ENCODE measurements at places on chromosomes 5 and 9. TPM values are rescaled to one million over a fixed set of nuclear protein-coding genes. Genes with fewer than 3 reads are reported as not detected.

The LPCAT1 gene
- total RNA-seq, result 57.8 TPM

DNA sequence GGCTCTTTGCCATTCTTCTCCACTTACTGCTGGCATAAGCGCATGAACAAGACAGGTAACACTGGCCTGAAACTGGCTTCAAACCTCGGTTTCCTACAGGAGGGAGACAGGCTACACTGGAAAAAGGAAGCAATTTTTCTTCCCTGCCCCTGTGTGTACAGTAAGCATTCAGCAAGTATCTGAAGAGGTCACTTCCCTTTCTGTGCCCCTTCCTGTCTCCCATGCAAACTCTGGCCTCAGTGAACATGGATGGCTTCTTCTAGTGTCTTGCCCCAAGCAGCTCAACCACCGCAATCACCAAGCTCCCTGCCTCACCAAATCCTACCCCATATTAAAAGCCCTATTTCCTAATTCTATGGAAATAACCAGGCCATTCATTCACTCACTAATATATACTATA is 42.4 kb downstream of the SERINC5 start:
- no peak overlapping the region for H3K27ac ChIP-seq
- no peaks in the 10 kb centered on the region for H3K36me3 ChIP-seq
- DNase-seq, result no peak
- peaks cover 25% of the 10 kb centered on the region for H3K4me1 ChIP-seq
- no peaks in the 10 kb centered on the region for H3K27me3 ChIP-seq

- no peaks in the 10 kb centered on the region for H3K27me3 ChIP-seq
- no peak for DNase-seq
- no peak overlapping the region for H3K4me3 ChIP-seq
- H3K4me1 ChIP-seq, result no peaks in the 10 kb centered on the region
- no peak overlapping the region for H3K27ac ChIP-seq
- H3K36me3 ChIP-seq, result no peaks in the 10 kb centered on the region
Measured at GRCh38 chr9:72220589-72220988, 71.3 kb downstream of the GDA start.

The PMPCA gene
- 79.2 TPM for total RNA-seq

The TMEM8B gene
- total RNA-seq, result 13.9 TPM

The PCDHA1 gene
- 0.09 TPM for total RNA-seq

GRCh38 chr5:178425621-178426068 is 164.5 kb downstream of the COL23A1 start:
- H3K27ac ChIP-seq, result no peak overlapping the region
- H3K36me3 ChIP-seq, result peaks cover 18% of the 10 kb centered on the region
- no peak overlapping the region for H3K4me3 ChIP-seq
- peaks cover 4% of the 10 kb centered on the region for H3K27me3 ChIP-seq

- H3K27ac ChIP-seq, result no peak overlapping the region
- H3K4me1 ChIP-seq, result no peaks in the 10 kb centered on the region
- no peak for DNase-seq
- no peak overlapping the region for H3K4me3 ChIP-seq
Measured at GRCh38 chr5:29889051-29889450, 1304.4 kb upstream of the CDH6 start.

The SLC6A18 gene
- total RNA-seq, result not detected

The NUTM2F gene
- not detected for total RNA-seq

DNA sequence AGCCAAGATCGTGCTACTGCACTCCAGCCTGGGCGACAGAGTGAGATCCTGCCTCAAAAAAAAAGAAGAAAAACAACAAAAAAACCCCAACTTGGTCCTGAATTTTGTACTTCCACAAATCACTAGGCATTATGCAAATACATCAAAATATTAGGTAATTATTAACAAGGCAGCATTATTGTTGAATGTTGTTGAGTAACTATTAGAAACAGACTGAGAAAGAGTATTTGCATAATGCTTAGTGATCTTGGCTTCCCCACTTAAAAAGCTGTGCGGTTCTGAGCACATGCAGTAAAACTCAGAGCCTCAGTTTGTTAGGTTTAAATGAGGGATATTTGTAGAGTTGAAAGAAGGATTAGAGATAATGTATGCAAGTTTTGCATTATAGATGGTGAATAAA is 64.2 kb downstream of the SCAMP1 start:
- no peak overlapping the region for H3K27ac ChIP-seq
- no peak overlapping the region for H3K4me3 ChIP-seq
- no peak for DNase-seq

- peaks cover 15% of the 10 kb centered on the region for H3K36me3 ChIP-seq
- H3K4me3 ChIP-seq, result peak overlapping the region; percentile 74
- peak; percentile 48 for DNase-seq
- H3K27me3 ChIP-seq, result no peaks in the 10 kb centered on the region
- peaks cover 41% of the 10 kb centered on the region for H3K4me1 ChIP-seq
Measured at GRCh38 chr5:103340717-103341388, 82.3 kb downstream of the MACIR start.

The TAF7 gene
- total RNA-seq, result 72.7 TPM

DNA sequence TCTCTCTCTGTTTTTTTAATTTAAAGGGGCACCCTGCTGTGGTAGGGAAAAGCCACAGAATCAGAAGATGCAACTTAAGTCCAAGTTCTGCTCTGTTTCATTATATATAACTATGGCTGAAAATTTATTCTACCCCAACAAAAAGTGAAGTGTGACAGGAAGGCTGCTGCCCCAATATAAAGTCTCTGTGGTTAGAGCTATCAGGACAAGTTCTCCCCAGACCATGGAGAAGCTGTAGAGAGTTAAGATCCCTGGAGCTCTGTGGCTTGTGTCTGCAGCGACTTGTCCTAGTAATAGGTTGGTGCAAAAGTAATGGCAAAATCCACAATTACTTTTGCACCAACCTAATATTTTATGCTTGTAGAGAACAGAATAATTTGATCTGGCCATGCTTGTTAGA is 250.9 kb downstream of the PSAT1 start:
- DNase-seq, result no peak
- no peak overlapping the region for H3K27ac ChIP-seq
- H3K4me3 ChIP-seq, result no peak overlapping the region
- peaks cover 6% of the 10 kb centered on the region for H3K4me1 ChIP-seq

- 0 out of 2 replicates have a peak, but pooled peaks cover 1% of the 10 kb centered on the region for H3K27me3 ChIP-seq
- H3K27ac ChIP-seq, result 0 out of 2 replicates have a peak overlapping the region, but pooled peaks have one; percentile 1
- H3K4me1 ChIP-seq, result peaks cover 71% of the 10 kb centered on the region
- no peak for DNase-seq
- H3K36me3 ChIP-seq, result no peaks in the 10 kb centered on the region
Measured at GRCh38 chr5:123120197-123120596, 31.2 kb downstream of the PRDM6 start.

DNA sequence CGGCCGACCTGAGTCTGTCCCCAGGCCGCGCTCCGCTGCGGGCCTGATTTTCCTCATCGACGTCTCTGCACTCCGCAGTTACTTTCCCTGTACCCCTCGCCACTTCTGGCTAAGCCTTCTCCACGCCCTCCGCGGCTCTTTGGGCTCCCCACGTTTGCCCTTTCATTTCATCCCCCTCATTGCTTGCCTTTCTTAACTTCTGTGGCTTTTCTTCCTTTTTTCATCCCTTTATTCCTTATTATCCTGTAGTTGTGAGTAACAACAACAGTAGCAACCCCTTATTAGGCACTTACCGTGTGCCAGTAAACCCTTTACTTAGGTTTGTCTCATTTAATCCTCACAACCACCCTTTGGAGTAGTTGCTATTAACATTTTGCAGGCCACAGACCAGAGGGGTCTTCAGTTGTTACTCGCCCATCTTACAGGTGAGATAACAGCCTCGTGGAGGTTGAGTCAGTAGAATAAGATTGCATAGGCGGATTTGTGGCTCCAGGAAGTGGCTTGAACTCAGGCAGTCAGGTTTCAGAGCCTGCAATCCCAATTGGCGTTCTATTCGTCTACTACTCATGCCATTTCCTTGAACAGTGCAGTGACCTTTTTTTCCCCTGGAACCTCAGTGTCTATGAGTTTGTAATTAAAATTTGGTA is 724 bp downstream of the TCERG1 start:
- H3K36me3 ChIP-seq, result peaks cover 10% of the 10 kb centered on the region
- no peaks in the 10 kb centered on the region for H3K27me3 ChIP-seq
- peaks cover 31% of the 10 kb centered on the region for H3K4me1 ChIP-seq
- DNase-seq, result peak; percentile 23
- peak overlapping the region; percentile 99 for H3K27ac ChIP-seq
- H3K4me3 ChIP-seq, result peak overlapping the region; percentile 98

The CDX1 gene
- 0.18 TPM for total RNA-seq

GRCh38 chr5:138597661-138598400 is 22.6 kb upstream of the HSPA9 start:
- peaks cover 34% of the 10 kb centered on the region for H3K27me3 ChIP-seq
- no peak overlapping the region for H3K27ac ChIP-seq
- no peak overlapping the region for H3K4me3 ChIP-seq
- H3K36me3 ChIP-seq, result no peaks in the 10 kb centered on the region
- DNase-seq, result no peak

GRCh38 chr5:167576897-167577296 is 714.5 kb upstream of the WWC1 start:
- H3K36me3 ChIP-seq, result no peaks in the 10 kb centered on the region
- no peak overlapping the region for H3K27ac ChIP-seq
- no peak overlapping the region for H3K4me3 ChIP-seq
- peaks cover 25% of the 10 kb centered on the region for H3K4me1 ChIP-seq
- peaks cover 25% of the 10 kb centered on the region for H3K27me3 ChIP-seq

DNA sequence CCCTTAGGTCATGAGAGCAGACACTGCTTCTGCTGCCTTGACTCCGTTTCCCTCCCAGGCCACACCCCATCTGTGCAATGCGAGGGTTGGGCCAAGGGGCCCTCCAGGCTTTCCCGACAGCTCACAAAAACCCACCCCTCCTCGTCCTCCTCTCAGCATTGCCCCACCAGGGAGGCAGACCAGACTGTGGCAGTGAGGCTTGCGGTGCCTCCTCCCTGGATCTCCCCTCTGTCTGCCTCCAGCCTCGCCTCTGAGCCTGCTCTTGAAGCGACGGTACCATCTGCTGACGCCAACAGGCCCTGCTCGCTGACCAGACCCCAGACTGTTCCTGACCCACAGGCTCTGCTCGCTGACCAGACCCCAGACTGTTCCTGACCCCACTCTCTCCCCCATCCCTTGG is 99.2 kb upstream of the CACNA1B start:
- no peaks in the 10 kb centered on the region for H3K4me1 ChIP-seq
- H3K27me3 ChIP-seq, result peaks cover 3% of the 10 kb centered on the region
- DNase-seq, result no peak

DNA sequence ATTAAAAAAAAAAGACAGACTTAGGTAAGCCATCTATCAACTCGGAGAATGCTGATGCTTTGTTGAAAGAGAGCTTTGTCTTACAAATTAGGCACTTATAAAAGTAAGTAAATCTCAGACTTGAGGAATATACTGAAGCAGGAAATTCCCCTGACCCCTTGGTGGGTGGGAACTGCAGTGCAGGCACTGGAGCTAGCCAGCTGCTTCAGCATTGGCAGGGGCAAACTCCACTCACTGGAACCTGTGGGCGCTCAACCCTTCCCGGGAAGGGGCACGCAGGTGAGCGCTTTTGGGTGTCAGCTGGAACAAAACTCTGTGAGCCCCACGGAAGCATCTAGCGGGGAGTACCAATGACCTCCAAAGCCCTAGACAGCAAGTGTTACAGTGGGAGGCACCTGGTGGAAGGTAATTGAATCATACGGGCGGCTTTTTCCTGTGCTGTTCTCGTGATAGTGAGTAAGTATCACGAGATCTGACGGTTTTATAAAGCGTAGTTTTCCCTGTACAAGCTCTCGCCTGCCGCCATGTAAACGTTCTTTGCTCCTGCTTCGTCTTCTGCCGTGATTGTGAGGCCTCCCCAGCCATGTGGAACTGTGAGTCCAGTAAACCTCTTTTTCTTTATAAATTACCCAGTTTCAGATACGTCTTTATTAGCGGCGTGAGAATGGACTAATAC is 628.0 kb upstream of the CDH18 start:
- no peak for DNase-seq
- no peak overlapping the region for H3K4me3 ChIP-seq
- no peaks in the 10 kb centered on the region for H3K4me1 ChIP-seq
- H3K27me3 ChIP-seq, result no peaks in the 10 kb centered on the region
- H3K27ac ChIP-seq, result no peak overlapping the region
- H3K36me3 ChIP-seq, result no peaks in the 10 kb centered on the region

DNA sequence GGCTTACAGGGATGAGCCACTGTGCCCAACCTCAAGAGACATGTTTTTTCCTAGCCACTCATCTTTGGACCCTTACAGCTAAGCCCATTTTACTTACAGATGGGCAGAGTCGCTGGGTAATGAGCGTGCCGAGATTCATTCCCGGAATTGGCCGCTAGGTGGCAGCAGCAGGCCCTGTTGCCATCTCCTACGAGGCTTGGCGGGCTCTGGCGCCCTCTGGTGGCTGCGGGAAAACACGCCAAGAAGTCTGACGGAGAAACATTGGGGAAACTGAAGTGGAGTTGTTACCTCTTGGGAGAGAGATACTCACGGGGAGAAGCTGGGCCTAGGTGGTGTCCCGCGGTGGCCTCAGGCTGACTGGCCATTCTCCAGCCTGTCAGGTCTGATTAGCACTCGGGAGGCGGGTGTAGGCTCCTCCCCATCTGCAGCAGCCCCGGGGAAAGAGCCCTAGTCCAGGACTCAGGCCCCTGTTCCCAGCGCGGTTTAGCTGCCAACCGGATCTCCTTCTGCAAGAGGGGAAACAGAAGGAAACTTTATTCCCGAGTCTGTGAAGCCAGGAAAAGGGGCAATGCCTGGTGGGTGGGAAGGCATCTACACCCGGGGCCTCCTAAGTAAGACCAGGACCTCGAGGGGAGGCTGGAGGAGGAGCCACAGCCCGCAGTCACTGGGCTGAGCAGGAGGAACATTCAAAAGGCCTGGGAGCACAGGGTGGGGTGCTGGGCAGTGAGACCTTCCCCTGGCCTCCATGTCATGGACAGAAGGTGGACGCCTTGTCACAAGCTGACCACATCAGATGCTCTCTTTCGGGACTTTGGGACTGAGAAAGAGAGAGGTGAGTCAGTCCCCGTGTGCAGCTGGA is 9.7 kb downstream of the PTGES2 start:
- peak; percentile 84 for DNase-seq
- H3K4me1 ChIP-seq, result 0 out of 2 replicates have a peak, but pooled peaks cover 6% of the 10 kb centered on the region
- H3K27ac ChIP-seq, result no peak overlapping the region
- no peaks in the 10 kb centered on the region for H3K27me3 ChIP-seq
- no peak overlapping the region for H3K4me3 ChIP-seq
- H3K36me3 ChIP-seq, result no peaks in the 10 kb centered on the region

DNA sequence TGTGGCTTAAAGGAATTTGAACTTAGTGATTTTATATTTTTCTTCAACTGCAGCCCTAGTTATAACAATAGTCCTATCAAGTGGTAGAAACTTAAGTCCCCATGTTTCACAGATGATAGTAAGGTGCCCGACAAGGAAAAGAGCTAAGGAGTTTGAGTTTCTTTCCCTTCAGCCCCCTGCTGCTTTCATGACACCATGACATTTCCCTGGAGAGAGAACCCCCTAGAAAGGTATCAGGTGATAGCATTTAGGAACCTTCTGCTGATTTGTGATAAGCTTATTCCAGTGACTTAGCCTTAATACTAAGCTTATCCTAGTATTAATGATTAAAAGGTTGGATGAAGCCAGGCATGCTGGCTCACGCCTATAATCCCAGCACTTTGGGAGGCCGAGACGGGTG is 623.8 kb upstream of the TYRP1 start:
- DNase-seq, result no peak
- no peak overlapping the region for H3K4me3 ChIP-seq
- no peak overlapping the region for H3K27ac ChIP-seq
- H3K4me1 ChIP-seq, result no peaks in the 10 kb centered on the region
- no peaks in the 10 kb centered on the region for H3K36me3 ChIP-seq

All from HFFc6 (cell line).